ENCODE measurements at places on chromosomes 12 and 14. TPM values are rescaled to one million over a fixed set of nuclear protein-coding genes. Genes with fewer than 3 reads are reported as not detected.

Gene AVPR1A
- total RNA-seq, result 0.40 TPM

Gene KRT72
- total RNA-seq, result not detected

Gene NAV3
- total RNA-seq, result 1.3 TPM

Gene TEX52
- not detected for total RNA-seq

Gene KRT6C
- not detected for total RNA-seq

Gene RD3L
- not detected for total RNA-seq

Gene HOXC6
- not detected for total RNA-seq

Gene RFX4
- 0.08 TPM for total RNA-seq

Gene ADAM21
- not detected for total RNA-seq

Gene SLC5A8
- total RNA-seq, result 0.15 TPM

Gene LAG3
- 0.89 TPM for total RNA-seq

Gene SLC25A47
- not detected for total RNA-seq

Gene RAPGEF3
- 8.5 TPM for total RNA-seq

Gene C14orf39
- total RNA-seq, result not detected

Gene CLEC4A
- total RNA-seq, result 1.3 TPM

Gene LGALS3
- total RNA-seq, result 1,809 TPM

Gene ZNF891
- 1.4 TPM for total RNA-seq

DNA sequence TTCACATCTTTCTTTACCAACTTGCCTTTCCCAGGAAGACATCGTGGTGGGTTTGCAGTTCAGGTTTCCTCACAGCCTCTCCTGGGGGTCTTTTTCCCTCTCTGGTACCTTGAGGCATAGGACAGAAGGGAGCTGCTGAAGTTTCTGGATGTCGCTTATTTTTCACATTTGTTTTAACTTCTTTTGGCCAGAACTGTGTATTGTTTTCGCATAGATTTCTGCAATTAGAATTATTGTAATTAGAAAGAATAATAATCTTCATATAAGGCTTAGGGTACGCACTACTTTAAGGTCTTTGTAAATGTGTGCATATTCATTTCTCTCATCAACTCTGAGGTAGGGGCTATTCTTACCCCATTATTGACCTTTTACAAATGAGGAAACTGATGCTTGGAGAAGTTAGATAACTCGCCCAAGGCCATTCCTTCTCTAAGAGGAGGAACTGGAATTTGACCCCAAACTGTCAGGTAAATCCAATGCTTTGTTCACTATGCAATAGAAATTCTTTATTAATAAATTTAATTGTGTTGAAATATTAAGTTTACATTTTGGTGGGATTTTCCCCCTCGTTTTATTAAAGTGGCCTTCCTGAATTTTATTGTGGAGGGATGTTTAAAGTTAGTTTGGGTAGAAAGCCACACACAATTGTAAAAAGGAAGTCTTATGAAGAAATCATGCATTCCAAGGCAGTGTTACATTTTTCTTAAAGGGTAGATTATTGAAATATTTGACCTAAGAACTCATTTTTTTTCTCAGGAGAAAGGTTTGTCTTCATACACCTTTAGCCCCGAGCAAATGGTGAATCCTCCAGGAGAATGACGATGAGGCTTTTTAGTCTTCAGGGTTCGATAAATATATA, 12.1 kb upstream of the SLC38A2 start:
- no peak for DNase-seq

GRCh38 chr14:60309867-60310552, 61.0 kb downstream of the PPM1A start:
- DNase-seq, result no peak

- peak; percentile 40 for DNase-seq
Observed at GRCh38 chr12:12384571-12385340, 27.9 kb downstream of the BORCS5 start.

- no peak for DNase-seq
Observed at GRCh38 chr14:67400434-67400833, 11.5 kb downstream of the PLEK2 start.

GRCh38 chr12:131003716-131004045, 50.0 kb downstream of the ADGRD1 start:
- no peak for DNase-seq

DNA sequence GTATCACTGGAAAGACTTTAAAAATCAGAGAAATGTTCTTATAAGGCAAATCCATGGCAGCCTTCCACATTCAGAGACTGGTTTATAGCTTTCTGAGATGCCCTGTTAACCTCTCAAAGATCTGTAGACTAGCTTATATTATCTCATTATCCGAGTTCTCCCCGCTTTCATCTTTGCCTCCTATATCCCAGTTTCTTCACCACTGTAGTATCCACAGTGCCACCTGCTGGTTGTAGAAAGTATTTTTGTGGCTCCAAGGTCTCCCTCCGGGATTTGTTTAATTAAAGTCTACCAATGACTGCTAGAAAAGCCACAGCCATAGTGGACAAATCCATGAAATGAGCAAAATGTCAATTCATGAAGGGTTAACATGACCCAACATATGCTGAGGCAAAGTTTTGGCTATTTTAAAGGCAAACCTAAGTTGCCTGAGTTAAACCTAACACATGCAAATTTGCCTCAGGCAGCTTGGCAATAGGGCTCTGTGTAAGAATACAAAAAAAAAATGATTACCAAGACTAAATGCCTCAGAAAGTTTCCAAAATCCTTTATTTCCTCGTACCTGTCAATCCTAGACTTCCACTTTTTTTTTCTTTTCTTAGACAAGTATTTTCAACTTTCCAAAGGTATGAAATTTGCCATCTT, 218.8 kb upstream of the BMP4 start:
- peak; percentile 64 for DNase-seq

DNA sequence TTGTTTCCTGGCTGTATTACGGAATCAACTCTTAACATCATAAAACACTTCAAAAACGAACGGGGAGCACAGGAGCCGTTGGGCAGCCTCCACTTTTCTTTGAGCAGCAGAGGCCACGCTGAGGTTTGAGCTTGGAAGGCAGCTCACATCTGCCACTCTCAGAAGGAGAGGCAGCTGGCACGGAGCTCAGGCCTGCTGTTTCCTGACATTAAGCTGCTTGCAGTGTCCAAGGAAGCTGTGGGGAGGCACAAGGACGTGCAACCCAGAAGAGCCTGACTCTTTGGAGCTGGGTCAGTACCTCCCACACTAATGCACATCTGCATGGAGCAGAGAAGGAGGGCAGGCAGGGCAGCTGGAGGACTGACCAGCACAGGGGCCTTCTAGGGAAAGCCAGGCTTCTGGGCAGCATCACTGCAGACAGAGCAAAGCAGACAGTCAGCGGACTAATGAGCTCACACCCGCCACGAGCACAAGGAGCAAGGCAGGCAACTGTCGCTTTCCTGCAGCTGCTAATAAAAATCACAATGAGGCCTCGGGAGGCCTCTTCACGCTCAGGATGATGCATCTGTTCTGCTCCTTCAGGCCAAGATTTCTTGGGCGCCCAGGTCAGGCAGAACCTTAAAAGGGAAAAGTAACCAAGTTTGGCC, 211.1 kb downstream of the GLT1D1 start:
- no peak for DNase-seq

GRCh38 chr12:94427501-94428381, 31.9 kb downstream of the CEP83 start:
- DNase-seq, result no peak

DNA sequence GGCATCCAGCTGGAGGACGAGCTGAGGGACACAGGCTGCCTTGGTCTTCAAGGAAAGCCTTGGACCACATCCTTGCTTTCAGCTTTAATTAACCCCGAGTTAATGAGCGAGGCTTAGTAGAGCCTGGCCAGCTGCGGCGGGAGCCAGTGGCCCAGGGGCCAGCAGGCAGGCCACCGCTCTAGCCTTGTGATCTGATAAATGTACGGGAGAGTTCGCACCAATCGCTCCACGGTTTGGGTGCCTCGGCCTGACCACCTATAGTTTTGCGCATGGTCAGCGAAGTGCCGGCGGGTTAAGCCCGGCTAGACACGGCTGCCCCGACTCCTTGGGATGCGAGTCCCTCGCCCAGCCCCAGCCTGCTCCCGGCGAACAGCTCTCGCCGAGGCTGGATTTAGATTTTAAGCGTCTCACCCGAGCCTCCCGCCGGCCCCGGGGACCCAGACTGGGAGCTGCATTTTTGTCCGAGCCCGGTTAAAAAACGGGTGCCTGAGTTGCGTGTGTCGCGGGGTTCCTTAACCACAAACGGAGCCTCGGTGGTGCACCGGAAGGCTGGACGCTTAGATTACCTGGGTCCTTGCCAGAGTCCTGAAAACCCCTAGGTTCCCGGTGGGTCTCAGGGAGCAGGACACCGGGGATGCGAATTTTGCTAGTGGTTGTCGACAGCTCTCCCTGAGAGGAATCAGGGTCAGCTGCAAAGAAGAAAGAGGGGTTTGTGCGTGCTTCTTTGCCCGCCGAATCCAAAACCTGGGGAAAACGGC, 2.9 kb upstream of the HOXC12 start:
- no peak for DNase-seq

GRCh38 chr12:30021051-30021833, 237.5 kb upstream of the TMTC1 start:
- no peak for DNase-seq

GRCh38 chr12:25051171-25051570, 102.3 kb upstream of the BCAT1 start:
- no peak for DNase-seq

GRCh38 chr12:180445-180844, 33.5 kb downstream of the SLC6A12 start:
- DNase-seq, result peak; percentile 59

- DNase-seq, result no peak
Observed at GRCh38 chr12:106106892-106107291, 31.9 kb downstream of the NUAK1 start.

DNA sequence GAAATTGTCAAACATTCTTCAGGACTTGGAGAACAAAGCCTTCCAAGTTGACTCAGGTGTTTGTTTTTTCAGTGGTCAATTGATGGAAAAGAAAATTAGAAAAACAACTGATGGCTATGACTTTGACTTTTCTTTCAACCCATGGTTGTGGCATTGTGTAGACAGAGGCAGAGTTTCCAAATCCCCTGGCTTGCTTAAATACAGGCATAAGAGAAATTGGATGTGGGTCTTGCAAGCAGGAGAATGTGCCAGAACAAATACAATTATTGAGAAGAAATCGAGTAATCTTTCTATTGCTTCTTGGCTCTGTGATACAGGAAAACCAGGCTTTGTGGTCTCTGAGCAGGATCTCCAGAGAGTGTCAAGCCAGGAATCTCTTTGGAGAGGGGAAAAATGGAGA, 40.9 kb upstream of the FRMD6 start:
- DNase-seq, result no peak

GRCh38 chr14:97706819-97707218, 909.6 kb downstream of the VRK1 start:
- no peak for DNase-seq

DNA sequence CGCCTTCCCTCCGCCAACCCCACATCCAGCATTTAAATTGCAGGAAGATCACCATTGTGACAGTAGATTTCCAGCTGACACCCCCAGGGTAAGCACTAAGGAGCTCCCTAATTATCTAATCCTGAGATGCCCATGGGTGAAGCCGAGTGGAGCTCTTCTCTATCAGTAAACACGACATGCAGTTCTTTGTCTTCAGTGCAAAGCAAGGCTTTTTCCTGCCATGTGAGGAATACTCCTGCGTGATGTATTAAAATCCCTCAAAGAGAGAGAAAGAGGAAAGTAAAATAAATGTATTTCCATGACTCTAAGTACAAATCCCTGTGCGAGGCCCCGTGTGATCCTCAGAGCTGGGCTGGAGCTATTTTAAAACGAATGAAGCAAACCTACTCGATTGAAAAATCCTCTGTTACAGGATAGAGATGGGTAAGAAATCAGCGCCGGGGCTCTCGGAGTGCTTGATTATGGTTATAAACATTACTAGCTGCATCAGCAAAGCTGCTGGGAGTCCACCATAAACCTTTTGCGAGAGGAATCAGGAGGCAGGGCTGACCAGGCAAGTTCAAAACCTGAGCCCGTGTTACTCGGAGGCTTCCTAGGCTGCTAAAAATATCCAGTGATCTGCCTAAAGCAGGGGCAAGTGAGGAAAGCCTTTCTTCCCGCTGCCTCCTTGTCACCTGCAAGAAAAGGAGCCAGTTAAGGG, 61.5 kb downstream of the MAP1LC3B2 start:
- no peak for DNase-seq

GRCh38 chr12:114026805-114027204, 60.7 kb upstream of the RBM19 start:
- DNase-seq, result no peak

- DNase-seq, result no peak
Observed at GRCh38 chr12:110647631-110648040, 33.7 kb downstream of the TCTN1 start.

GRCh38 chr14:33606591-33606990, 344.3 kb downstream of the EGLN3 start:
- no peak for DNase-seq

- no peak for DNase-seq
Observed at GRCh38 chr14:72847721-72848120, 46.2 kb downstream of the DPF3 start.

GRCh38 chr12:86663716-86664115, 407.5 kb upstream of the MGAT4C start:
- DNase-seq, result no peak

GRCh38 chr12:70590051-70590450, 47.2 kb downstream of the PTPRB start:
- DNase-seq, result peak; percentile 49

DNA sequence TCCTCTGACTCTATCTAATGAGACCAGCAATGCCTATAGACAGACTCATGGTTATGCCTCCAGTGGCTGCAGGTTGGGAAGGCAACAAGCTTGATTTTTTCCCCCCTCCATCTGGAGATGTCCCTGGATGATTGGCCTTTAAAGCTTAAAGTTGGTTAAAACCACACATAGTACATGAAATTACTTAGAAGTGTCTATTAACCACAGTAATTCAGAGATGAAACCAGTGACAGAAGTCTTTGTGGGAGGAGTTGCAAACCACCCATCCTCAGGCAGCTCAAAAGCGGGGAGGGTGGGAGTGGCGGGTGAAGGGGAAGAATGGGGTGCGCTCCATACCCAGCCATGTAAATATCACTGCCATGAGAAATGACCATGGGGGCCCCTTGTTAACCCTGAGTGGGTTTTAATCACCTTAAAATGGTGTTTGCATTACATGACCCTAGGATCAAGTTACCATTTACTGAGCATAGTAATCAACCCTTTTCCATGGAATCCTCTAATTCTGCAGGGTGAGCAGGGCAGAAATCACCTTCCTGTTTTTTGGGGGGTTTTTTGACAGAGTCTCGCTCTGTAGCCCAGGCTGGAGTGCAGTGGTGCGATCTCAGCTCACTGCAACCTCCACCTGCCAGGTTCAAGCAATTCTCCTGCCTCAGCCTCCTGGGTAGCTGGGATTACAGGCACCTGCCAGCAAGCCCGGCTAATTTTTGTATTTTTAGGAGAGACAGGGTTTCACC, 133.5 kb downstream of the FOXN3 start:
- DNase-seq, result no peak

DNA sequence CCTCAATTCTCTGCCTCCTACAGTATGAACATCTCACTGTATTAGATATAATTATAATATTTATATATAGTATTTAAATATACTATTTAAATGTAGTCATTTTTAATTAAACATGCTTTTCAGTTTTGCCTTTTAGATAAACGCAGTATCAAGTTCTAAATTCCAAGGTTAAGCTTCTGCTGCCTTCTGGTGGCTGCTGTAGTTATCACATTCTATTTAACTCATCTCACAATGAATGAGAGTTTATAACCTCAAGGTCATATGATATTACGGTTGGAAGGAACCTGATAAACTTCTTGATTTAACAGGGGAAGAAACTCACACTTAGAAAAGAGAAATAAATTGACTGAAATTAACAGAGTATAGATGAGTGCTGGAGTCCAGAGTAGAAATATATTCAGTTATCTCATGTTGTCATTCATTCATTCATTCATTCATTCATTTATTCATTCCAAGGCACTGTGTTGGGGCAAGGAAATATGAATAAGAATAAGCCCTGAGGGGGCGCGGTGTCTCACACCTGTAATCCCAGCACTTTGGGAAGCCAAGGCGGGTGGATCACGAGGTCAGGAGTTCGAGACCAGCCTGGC, 31.9 kb downstream of the GUCY2C start:
- DNase-seq, result peak; percentile 18

- no peak for DNase-seq
Observed at GRCh38 chr12:5388581-5389535, 43.0 kb upstream of the NTF3 start.
